ENCODE measurements at places on chromosomes 13 and 19.

GRCh38 chr19:18856385-18857126, 24.8 kb downstream of the UPF1 start:
- peak; percentile 51 for DNase-seq

- no peak for DNase-seq
Observed at GRCh38 chr13:49098771-49099512, 121.2 kb upstream of the MLNR start.

DNA sequence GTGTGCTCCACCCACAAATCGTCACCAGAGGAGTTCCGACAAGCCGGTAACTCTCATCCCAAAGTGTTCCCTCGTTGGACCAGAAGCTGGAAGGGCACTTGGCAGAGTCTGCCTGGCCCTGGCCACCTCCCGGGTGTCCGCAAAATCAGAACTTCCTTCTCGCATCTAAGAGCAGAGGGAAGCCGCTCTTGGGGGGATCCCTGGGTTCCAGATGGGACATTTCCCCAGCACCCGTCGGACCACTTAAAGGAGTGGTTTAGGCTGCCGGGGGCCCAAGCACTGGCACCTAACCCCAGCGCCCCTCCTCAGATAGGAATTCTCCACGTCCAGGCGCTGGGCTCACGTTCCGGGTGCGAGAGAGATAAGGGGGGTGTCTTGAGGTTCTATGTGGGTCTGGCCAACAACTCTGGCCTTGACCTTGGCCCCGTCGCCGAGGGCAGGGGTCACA, 857 bp upstream of the MAP2K7 start:
- no peak for DNase-seq

DNA sequence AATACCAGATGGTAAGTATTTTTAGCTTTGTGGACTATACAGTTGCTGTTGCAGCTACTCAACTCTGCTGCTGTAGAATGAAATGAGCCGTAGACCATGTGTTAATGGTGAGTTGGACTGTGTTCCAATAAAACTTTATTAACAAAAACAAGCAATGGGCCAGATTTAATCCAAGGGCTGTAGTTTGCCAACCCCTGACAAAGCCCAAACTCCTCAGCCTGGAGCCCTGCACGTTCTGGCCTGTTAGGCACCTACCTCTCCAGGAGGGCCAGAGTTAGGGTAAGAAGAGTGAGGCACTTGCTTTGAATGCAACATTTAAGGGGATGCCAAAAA, 36.7 kb upstream of the CD33 start:
- DNase-seq: no peak

DNA sequence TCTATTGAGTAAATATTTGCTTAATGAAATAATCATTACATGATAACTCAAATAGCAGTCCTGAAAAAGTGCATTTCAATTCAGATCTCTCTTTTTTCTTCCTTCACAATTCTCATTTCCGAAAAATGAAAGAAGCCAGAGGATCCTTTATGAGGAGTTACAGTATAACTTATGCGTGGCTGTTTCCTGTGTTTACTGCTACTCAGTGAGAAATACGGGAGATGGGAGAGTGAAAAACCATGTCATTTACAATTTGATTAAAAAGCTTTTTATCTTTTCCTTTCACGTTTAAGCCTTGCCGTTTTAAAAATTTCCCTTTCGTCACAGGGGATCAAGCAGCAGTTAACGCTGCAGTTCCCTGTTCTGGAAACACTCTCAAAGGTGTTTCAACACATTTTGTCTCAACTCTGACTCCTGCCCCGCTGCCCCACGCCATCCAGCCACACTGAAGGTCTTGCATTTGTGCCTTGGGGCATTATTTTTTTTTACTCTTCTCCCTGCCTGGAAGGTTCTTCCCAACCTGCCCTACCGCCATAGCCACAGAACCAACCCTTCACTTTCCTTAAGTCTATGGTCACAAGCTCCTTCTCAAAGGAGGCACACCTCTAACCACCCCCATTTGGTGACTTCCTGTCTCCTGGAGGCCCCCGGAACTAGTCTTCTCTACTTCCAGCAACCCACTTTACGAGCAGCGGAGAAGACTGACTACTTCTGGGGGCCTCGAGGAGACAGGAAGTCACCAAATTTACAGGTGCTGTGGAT, 17.0 kb downstream of the KL start:
- no peak for DNase-seq

DNA sequence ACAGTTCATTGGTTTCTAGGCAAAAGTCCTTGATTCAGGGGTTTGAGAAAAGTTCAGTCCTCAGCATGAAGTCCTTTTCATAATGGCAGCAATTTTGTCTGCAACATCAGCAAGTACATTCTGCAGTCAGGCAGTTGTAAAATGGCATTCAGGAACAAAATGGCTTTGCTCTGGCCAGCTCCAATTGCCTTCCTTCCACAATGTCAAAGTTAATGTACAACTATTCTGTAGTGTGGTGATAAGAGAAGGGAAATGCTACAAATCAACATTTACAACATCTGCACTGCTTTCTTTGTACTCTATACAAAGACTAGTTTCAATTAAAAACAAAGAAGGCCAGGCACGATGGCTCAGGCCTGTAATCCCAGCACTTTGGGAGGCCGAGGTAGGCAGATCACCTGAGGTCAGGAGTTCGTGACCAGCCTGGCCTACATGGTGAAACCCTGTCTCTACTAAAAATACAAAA, 1.8 kb upstream of the NEK3 start:
- peak; percentile 31 for DNase-seq

DNA sequence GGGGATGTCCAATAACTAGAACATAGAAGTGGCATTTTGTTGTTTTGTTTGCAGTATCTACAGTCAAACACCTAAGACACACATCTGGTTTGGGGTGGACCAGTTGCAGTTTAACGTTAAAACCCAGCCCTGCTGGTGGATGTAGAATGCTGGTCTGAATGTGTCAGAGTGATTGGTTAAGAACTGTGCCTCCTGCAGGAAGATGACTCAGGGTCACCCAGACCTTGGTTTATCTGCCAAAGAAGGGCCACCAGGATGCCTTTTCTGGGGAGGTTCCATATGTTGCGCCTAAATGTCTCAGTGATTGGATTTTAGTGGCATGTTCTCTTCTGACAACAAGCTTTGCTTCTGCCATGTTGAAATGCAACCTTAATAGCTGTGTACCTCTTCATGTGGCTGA, 23.1 kb downstream of the ZNF536 start:
- DNase-seq: no peak

DNA sequence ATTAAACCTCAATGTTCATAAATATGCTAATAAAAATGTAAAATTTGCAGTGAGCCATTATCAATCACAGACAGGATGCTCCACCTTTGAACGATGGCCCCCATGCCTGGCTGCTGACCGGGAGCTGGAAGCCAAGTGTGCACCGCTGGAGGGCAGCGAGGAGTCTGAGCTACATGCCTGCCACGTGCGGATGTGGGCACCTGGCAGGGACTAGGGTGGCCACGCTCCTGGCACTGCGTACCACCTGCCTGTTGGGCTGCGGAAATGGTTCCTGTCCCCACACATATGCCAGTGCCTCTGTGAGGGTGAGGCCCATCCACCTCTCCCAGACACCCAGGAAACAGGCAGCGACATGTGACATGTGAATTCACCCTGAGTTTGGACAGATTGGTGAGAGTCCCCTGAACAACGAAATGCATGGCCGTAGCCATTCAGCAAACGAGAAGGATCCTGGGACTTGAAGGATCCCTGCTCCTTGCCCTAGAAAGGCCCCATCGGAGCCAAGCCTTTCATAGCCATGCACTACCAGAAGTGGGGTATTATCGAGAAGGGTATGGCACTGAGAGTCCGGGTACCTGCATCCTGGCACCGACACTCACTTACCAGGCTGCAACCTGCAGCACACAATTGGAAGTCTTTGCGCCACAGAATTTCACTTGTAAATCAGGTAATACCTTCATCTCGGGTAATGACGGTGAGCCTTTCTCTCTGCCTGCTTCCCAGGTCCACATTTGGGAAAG, 35.8 kb downstream of the TSHZ3 start:
- no peak for DNase-seq

- peak; percentile 87 for DNase-seq
Observed at GRCh38 chr13:40401911-40402776, 264.3 kb downstream of the FOXO1 start.

- no peak for DNase-seq
Observed at GRCh38 chr19:782878-783668, 14.2 kb upstream of the PTBP1 start.

Measured in renal pelvis (tissue), 12 donors.